ENCODE measurements at places on chromosomes 7 and 10. TPM values are rescaled to one million over a fixed set of nuclear protein-coding genes. Genes with fewer than 3 reads are reported as not detected.

GRCh38 chr10:18233775-18234174 is 93.6 kb downstream of the CACNB2 start:
- no peak for DNase-seq

GRCh38 chr7:119925581-119926289 is 347.2 kb upstream of the KCND2 start:
- DNase-seq = no peak

GRCh38 chr7:100475549-100475948 is 3.5 kb downstream of the TSC22D4 start:
- DNase-seq = no peak

GRCh38 chr7:66929935-66930334 is 8.9 kb downstream of the TMEM248 start:
- no peak for DNase-seq

- no peak for DNase-seq
Measured at GRCh38 chr7:83872501-83872900, 223.6 kb upstream of the SEMA3E start.

- no peak for DNase-seq
Measured at GRCh38 chr7:106216517-106216922, 68.3 kb downstream of the NAMPT start.

DNA sequence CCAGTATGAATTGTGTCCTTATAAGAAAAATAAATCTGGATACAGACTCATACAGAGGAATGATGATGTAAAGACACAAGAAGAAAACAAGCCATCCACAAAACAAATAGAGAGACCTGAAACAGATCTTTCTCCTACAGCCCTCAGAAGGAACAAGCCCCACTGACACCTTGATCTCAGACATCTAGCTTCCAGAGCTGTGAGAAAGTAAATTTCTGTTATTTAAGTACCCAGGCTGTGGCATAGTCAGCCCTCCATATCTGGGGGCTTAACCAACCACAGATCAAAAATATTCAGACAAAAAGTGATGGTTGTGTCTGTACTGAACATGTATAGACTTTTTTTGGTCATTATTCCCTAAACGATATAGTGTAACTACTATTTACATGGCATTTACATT is 23.9 kb upstream of the ANKRD1 start:
- DNase-seq = no peak

DNA sequence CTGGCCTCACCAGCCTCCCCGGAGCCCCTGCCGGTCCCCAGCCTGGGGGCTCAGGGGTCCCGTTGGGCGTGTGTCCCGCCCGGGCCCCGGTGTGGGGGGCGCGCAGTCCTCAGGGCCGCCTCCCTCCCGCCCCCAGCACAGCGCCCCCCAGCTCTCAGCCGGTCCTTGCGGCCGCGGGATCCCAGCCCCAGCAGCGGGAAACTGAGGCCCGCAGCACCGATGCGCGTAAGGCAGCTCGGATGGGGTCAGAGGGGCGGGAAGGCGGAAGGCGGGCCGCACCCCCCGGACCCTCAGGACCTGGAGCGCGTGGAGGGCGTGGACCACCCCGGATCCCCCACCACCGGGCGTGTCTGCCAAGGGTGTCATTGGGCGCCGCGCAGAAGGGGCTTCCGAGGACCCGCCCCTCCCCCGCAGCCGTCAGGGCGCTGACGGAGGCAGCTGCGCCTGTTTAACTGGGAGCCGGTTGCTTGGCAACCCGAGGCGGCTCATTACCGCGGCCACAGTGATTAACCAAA is 14.9 kb downstream of the UNCX start:
- peak; percentile 37 for DNase-seq

- no peak for DNase-seq
Measured at GRCh38 chr7:90303241-90303640, 17.9 kb downstream of the FAM237B start.

DNA sequence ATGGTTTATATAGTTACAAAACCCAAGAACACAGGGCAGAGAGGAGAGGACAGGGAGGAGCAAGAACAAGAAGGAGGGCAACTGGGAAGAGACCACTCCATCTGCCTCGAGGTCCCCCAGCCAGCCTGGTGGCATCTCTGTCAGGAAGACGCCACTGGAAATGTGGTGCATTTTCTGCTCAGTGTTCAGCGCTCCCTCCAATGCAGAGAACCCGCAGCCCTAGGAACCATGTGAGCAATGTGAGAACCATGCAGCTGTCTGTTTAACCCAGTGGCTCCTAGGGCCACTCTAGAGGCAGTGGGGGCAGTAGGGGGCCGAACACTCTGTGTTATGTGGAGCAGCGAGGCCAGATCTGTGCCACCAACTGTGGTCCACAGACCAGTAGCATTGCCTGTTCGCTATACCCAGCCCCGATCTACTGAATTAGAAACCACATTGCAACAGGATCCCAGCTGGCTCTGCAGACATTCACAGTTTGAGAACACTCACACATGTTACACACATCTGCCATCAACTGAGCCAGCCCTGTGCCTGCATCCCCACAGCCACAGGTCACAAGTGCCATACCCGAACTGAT is 110.2 kb downstream of the CPXM2 start:
- no peak for DNase-seq

- no peak for DNase-seq
Measured at GRCh38 chr7:90485734-90486316, 16.4 kb downstream of the PTTG1IP2 start.

The NDUFA5 gene
- polyA plus RNA-seq = 109 TPM

The NOM1 gene
- 17.3 TPM for polyA plus RNA-seq

The TACR2 gene
- polyA plus RNA-seq = 0.77 TPM

The BHLHA15 gene
- 0.37 TPM for polyA plus RNA-seq

The CTTNBP2 gene
- polyA plus RNA-seq = 1.5 TPM

The CACNA2D1 gene
- polyA plus RNA-seq = 105 TPM

The LIPM gene
- not detected for polyA plus RNA-seq

The HOXA7 gene
- 13.5 TPM for polyA plus RNA-seq

Data from hindlimb muscle (tissue), 1 donor.